Kidney (tissue), 22 donors: ENCODE measurements at places on chromosomes 7 and 10. TPM values are rescaled to one million over a fixed set of nuclear protein-coding genes. Genes with fewer than 3 reads are reported as not detected.

Gene RFC2
- 21.1 TPM for total RNA-seq

DNA sequence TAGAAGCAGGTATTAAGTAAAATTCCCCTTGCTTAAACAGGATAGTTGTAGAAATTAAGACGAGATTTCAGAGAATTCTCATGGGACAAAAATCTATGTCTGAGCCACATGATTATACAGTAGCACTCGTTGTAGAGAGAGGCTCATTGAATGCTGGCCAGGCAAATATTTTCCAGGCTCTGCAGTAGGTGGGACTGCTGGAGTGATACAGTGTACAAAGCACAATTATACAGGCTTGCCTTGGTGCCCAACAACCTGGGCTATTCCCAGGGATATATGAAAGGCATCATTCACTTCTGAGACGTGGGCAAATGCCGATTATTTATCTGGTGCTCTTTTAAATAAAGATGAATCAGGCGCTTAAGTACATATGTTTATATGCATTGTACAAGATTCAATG lies 380.6 kb downstream of the PHTF2 start:
- DNase-seq: no peak

GRCh38 chr7:42174391-42174912 lies 62.6 kb downstream of the GLI3 start:
- peak; percentile 76 for DNase-seq

DNA sequence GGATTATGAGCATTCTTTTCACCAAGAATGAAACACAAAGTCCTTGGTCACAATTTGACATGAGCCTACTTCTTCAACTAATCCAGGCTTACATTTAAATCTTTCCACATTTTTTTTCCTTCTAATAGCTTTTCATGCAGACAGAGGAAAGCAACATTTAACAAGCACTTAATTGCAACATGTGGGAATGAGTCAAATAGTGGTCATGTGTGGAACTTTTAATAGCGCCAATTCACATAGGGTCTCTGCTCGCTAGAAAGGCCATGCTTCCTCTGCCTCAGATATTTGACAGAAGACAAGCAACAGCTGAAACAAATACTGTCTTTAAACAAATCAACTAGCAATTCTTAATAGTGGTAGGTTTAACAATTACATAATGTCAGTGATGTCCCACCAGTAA lies 285.9 kb upstream of the ETV1 start:
- DNase-seq: peak; percentile 7

GRCh38 chr10:15843695-15844094 lies 16.6 kb downstream of the MINDY3 start:
- no peak for DNase-seq

Gene GCK
- total RNA-seq: 0.25 TPM

Gene GIMAP5
- total RNA-seq: 30.0 TPM

- no peak for DNase-seq
Measured at GRCh38 chr10:26987851-26988250, 112.4 kb downstream of the ANKRD26 start.

Gene SLC26A5
- total RNA-seq: 1.2 TPM
